Stimulated activated CD4-positive, alpha-beta T cell treated with anti-CD3 and anti-CD28 coated beads, Interleukin-1b, Interleukin-23, amount 100 ng/mL, for 1 hour (primary cell): ENCODE measurements at places on chromosomes 12 and 14.

- DNase-seq: no peak
These were observed 118.9 kb downstream of the C12orf75 start for GRCh38 chr12:105449431-105449830.

- no peak for DNase-seq
These were observed 15.9 kb downstream of the SMOC1 start for GRCh38 chr14:69895109-69895508.

GRCh38 chr12:24373004-24373403 is 423.5 kb upstream of the SOX5 start:
- DNase-seq: no peak

- no peak for DNase-seq
These were observed 156.8 kb upstream of the TMEM260 start for GRCh38 chr14:56422703-56423213.

DNA sequence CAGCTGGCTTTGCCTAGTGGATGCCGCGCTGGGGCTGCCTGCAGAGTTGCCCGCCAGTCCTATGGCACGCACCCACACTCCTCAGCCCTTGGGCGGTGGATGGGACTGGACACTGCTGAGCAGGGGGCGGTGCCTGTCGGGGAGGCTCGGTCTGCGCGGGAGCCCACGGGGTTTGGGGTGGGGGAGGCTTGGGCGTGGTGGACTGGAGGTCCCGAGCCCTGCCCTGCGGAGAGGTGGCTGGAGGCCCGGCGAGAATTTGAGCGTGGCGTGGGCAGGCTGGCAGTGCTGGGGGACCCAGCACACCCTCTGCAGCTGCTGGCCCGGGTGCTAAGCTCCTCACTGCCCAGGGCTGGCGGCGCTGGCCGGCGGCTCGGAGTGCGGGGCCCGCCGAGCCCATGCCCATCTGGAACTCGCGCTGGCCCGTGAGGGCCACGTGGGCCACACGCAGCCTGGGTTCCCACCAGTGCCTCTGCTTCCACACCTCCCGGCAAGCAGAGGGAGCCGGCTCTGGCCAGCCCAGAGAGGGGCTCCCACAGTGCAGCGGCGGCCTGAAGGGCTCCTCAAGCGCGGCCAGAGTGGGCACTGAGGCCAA is 68.1 kb downstream of the ETNK1 start:
- no peak for DNase-seq

DNA sequence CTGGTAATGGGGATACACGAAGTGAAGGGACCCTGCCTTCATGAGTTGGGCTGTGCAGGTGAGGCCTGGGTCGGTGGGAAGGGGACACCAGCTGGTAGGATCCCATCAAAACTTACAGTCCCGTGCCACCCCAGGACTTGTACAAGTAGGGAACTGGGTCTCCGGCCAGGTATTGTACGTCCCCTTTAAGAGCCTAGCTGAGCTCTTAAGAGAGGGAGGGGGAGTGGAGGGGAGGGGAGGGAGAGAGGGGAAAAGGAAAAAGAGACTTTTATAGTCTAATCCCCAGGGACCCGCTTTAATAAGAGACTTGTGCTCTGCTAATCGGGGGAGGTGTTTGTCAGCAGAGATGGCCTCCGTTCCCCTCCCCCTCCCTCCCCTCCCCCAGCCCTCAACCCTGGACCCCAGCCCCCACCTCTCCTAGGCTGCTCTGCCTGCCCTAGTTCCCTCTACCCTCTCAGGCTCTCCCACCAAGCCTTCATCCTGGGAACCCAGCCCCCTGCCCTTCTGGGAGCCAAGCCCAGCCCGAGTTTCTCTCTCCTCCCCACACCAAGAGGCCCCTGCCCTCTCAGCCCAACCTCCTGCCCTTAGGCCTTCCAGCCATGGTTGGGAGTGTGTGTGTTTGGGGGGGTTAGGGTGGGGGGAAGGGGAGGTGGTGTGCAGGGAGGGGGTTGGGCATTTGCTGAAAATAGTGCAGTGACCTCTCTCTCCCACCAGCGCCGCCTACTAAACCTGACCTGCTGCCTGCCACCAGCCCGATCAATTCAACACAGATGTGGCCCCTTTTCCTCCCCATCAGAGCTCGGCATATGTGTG is 2.6 kb downstream of the GDF11 start:
- no peak for DNase-seq

DNA sequence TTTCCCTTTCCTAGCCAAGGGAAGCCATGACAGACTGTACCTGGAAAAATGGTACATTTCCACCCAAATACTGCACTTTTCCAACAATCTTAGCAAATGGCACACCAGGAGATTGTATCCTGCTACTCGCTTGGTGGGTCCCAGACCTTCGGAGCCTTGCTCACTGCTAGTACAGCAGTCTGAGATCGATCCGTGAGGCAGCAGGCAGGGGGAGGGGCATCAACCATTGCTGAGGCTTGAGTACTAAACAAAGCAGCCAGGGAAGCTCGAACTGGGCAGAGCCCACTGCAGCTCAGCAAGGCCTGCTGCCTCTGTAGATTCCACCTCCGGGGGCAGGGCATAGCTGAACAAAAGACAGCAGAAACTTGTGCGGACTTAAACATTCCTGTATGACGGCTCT is 218.8 kb downstream of the LRIG3 start:
- no peak for DNase-seq

DNA sequence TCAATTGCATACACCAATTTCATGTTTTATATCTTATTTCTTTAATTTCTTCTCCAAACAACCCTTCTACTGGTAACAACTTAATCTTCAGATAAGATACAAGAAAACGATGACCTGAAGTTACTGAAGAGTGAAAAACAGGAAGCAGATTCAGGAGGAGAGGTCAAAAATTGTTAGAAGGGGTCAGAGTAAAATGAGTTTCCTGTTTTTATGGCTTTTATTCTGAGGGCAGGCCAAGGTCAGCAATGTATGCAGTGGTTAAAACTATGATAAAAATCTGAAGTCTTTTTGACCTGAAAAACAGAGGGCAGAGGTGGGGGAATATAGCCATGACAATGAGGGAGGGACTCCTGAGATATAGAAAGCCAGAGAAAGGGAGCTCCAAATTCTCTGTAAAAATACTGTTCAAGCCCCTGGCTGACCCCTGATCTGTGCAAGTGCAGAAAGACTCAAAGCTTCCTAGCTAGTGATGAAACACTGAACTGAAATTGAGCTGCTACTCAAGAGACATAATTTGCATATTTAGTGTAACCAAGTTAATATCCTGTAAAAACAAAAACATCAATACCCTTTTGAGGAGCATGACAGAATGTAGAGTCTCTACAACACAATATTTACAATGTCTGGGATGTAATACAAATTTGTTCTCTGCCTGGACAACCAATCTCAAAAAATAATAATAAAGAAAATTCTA is 514.3 kb upstream of the SEL1L start:
- DNase-seq: no peak

DNA sequence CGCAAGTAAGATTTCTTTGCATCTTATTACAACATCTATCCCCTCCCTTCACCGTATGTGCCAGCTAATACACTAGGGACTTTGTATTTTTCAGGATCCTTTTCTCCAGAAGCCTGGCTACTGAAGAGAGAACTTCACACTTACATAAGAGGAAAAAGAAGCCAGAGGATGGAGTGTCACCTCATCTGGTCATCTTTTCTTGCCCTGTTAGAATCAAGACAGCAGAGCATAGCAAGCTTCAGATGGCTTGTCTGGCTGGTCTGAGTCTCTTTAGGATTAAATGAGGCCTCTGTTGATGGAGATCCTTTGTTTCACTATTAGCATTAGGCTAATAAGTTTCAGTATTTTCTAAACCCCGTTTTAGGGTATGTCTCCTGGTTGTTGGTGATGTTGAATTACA is 14.4 kb upstream of the AACS start:
- DNase-seq: no peak

GRCh38 chr12:25263594-25263993 is 12.9 kb upstream of the KRAS start:
- no peak for DNase-seq

DNA sequence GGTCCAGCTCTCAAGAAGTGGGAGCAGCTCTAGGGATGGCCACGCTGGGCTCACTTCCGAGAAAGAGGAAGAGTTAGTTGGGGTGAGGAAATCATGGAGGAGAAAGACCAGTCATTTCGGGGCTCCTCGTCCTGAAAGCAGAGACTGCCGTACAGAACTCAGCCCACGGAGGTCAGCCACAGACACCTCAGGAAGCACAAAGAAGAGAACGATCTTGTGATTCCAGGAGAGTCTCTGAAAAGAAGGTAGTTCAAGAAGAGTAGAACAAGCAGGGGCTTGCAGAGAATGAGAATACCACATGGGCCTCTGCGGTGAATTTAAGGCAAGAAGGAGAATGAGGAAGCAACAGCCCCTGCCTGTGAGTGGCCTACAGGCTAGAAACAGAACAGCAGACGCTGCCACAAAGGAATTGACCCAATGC is 311.9 kb downstream of the CACNA1C start:
- DNase-seq: no peak

GRCh38 chr14:62126879-62127478 is 364.8 kb downstream of the SNAPC1 start:
- no peak for DNase-seq

DNA sequence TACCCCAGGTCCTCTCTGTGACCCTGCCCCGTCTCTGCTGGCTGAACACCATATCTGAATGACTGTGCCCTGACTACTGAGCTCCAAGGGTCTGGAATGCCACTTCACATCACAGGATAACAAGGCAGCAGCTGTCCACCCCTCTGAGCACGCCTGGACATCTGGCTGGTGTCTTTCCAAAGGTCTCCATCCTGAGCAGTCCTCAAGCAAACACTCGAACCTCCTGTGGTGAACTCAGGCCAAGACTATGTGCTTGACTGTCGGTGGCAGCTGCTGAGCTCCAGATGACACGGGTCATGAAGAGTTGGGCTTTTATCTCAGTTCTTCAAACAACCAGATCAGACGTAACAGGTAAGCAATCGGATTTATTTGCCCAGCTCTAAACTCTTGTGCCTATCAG is 117.2 kb upstream of the BCL2L14 start:
- DNase-seq: no peak

GRCh38 chr12:124804011-124804621 is 59.5 kb downstream of the SCARB1 start:
- DNase-seq: no peak

DNA sequence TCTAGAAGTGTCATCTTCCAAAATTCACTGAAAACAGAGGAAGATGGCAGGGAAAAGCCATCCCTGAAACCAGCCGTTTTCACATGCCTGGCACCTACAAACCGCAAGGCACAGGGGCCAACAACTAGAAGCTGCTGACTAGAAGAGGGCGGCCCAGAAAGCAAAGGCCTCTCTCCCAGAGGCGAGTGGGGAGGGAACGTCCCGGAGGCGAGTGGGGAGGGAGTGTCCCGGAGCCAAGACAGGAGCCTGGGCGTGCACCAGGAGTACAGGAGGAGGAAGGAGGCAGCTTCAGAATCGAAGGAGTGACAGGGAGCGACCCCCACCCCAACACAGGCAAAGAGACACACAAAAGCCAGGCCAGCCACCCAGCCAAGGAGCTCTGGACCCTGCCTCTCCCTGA is 21.0 kb downstream of the ANKLE2 start:
- DNase-seq: no peak

DNA sequence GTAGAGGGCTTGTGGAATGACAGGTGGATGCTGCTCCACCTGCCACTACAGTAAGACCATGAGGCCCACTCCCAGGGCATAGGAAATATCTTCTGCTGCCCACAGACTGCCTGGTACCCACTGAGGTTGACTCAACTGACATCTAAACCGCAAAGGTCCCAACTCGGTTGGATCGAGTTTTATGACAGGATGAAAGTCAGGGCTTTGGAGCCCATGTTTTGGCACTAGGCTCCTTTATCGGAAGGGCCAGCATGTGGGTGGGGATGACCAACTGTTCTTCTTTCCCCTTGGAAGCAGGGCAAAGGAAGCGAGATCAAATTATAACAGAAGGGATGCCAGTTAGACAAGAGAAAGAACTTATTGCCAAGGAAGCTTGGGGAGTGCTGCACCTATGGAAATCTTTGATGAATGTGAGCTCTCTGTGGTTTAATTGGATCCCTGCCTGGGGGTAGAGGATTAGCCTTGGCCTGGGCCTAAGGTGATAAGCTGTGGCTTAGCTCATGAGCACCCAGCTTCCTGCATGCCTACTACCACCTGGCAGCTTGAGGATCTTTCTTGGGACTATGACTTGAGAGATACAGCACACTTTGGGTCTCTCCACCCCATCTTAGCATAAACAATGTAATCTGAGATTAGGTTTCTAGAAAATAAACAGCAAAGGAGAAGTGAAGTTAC is 121.8 kb downstream of the KCNA5 start:
- no peak for DNase-seq

DNA sequence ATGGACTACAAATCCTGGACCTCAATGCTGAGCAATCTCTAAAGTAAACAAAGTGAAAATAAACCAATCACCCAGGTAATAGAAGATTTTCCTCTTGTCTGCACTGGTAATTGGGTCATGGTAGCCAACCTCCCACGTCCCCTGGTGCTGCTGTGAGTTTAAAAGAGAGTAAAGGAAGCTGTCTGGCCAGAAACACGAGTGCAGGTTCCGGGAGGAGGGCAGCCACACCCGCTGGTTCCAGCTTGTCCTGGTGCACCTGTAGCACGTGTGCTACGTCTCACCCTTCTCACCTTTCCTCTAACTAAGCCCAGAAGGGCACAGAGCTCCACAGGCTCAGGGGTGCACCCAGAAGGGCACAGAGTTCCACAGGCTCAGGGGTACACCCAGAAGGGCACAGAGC is 5.4 kb downstream of the CRACR2A start:
- no peak for DNase-seq

DNA sequence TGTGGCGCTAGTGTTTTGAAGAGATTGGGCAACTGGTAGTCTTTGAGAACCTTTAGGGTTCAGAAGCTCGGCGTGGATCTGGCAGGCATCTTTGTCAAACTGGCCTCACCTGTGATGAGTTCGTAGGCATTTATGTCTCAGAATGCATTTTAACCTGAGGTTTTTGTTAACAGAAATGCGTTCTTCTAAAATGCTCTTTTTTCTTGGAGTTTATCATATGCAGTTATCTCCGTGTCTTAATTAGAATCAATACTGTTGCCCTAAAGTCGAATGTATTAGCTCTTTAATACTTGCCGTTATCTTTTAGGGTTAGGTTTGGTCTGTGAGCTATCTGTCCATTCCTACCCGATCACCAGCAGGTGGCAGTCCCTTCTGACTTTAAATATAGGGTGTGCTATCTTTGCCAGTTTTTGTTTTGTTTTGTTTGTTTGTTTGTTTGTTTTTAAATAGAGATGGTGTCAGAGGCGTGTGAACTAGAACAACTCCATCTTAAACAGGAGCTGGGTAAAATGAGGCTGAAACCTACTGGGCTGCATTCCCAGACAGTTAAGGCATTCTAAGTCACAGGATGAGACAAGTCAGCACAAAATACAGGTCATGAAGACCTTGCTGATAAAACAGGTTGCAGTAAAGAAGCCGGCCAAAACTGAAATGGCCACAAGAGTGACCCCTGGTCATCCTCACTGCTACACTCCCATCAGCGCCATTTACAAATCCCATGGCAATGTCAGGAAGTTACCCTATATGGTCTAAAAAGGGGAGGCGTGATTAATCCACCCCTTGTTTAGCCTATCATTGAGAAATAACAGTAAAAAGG is 1.4 kb downstream of the ATF1 start:
- no peak for DNase-seq
